ENCODE measurements at places on chromosomes 6 and 20. TPM values are rescaled to one million over a fixed set of nuclear protein-coding genes. Genes with fewer than 3 reads are reported as not detected.

SYNDIG1 gene
- 0.03 TPM for total RNA-seq

GPX5 gene
- not detected for total RNA-seq

SLC35D3 gene
- total RNA-seq = not detected

CBLN4 gene
- not detected for total RNA-seq

PRDM13 gene
- total RNA-seq = 1.4 TPM

C20orf144 gene
- total RNA-seq = 0.04 TPM

SIM1 gene
- not detected for total RNA-seq

MAS1 gene
- total RNA-seq = not detected

AVP gene
- not detected for total RNA-seq

TCF21 gene
- not detected for total RNA-seq

DZANK1 gene
- 1.3 TPM for total RNA-seq

CLVS2 gene
- total RNA-seq = 0.60 TPM

COL11A2 gene
- total RNA-seq = 7.6 TPM

RAE1 gene
- total RNA-seq = 91.4 TPM

KIAA1755 gene
- 4.4 TPM for total RNA-seq

PLCB1 gene
- 10.2 TPM for total RNA-seq

GJA10 gene
- not detected for total RNA-seq

C20orf204 gene
- total RNA-seq = 1.8 TPM

OLIG3 gene
- not detected for total RNA-seq

RIN2 gene
- total RNA-seq = 10.9 TPM

NOX3 gene
- total RNA-seq = 0.93 TPM

CDH22 gene
- not detected for total RNA-seq

NKX2-4 gene
- 5.5 TPM for total RNA-seq

Data from A375 (cell line).